Endodermal cell (in vitro differentiated cells): ENCODE measurements at places on chromosomes 5 and 9. TPM values are rescaled to one million over a fixed set of nuclear protein-coding genes. Genes with fewer than 3 reads are reported as not detected.

DNA sequence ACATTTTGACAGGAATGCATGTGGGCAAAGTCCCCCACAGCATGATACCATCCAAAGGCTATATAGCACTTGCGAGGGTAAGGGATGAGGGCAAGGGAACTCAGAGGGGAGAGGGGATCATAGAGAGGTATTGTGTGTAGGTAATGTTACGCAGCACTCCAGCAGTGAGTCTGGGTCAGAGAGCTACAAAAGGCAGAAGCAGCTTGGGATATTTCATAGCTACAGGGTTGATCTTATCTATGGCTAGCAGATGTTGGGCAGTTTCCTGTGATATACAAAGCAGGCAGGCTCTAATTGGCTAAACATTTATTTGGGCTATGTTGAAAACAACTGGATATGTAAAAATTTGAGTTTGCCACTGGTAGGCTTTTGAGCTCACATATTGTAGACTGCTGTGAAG lies 17.8 kb upstream of the SLCO4C1 start:
- no peak for DNase-seq

DNA sequence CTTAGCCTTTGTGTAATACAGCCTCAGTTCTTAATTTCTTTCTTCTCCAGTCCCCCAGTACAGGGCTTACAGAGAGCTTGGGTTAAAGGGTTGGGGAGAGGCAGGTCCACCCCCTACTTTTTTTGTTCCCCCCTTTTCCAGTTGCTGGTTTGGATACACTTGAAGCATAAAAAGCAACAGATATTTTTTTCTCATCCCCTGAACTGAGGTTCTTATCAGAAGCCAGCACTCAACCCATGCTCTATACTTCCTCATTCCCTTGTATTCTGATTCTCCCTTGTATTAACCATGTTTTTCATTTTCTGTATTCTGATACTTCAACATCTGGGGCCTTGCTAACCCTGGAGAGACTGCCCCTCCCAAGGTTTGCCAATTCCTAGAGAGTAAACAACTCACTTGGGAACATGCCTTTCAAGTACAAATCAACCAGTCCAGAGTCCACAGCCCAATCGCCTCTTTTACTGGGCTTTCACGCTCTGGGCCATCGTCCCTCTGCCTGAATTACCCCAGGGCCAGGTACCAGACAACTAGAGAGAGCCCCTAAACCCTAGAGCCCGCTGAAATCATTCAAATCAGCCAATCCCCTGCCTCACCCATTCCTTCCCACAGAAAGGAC lies 333.4 kb upstream of the PUM3 start:
- DNase-seq = no peak

- DNase-seq = no peak
These were observed 33.5 kb downstream of the RAB24 start for GRCh38 chr5:177269976-177270375.

DNA sequence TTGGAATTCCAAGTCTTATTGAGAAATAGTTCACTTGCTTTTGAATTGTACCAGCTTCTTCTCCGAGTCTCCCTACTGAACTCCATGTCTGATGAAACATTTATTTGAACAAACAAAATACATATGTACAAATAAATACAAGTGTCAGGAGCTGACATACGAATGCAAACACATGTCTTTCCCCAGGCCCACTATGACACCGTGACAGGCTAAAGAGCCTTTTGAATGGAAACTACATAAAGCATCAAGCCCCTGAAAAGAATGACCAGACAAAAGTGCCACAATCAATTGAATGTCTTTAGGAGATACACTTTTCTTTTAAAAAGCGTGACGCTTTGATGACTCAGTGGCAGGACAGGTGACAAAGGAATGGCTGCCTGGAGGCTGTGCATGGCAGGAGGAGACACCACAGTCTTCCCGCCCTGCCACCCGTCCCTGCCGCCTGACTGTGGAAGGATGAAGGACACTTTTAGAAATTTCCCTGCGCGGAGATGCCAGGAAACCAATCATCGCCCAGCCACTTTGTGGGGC lies 112.4 kb upstream of the BNC2 start:
- DNase-seq = no peak

- DNase-seq = no peak
These were observed 77.6 kb upstream of the FREM1 start for GRCh38 chr9:14987858-14988257.

The ANXA1 gene
- 8.9 and 12.4 TPM in 2 replicates for total RNA-seq

The LRRC70 gene
- 1.4 to 2.6 TPM (median 1.6 TPM) in 3 replicates for total RNA-seq
